ENCODE measurements at places on chromosomes 3 and 15. TPM values are rescaled to one million over a fixed set of nuclear protein-coding genes. Genes with fewer than 3 reads are reported as not detected.

Gene BFSP2
- total RNA-seq: not detected

DNA sequence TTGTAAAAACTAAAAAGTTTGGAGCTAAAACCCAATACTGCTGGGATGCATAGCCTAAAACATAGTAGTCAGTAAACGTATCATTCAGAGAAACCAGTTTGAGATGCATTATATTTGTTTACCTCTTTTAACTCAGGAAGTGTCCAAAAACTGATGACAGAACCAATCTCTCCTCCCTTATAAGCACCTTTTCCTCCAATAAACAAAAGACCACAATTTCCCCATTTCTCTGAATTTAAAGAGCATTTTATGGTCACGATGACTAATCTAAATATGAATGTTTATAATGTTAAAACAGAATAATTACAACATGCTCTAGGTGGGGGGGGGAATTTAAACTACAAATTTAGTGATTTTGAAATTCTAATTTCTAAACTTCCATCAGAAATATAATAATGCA is 58.5 kb downstream of the CEP63 start:
- no peak for DNase-seq

DNA sequence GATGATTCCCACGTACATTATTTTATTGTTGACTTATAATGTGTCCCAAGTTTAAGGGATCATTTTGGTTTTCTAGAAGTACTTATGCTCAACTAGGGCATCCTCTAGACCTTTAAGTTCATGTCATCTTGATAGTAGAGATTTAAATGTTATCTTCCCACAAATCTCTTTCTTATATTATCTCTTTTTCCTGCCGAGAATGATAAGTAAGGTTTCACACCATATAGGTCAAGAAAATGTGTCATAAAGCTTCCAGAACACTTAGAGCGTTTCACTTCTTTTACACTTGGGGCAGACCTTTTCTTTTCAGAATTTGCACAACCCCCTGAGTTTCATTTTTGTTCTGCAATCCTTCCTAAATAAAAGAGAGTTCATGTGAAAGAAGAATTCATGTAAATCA is 142.0 kb upstream of the CBLB start:
- no peak for DNase-seq

GRCh38 chr3:9703240-9703639 is 393 bp upstream of the CPNE9 start:
- no peak for DNase-seq

- no peak for DNase-seq
These were observed 47.6 kb downstream of the EFHB start for GRCh38 chr3:19886404-19886803.

Gene RHCG
- not detected for total RNA-seq

DNA sequence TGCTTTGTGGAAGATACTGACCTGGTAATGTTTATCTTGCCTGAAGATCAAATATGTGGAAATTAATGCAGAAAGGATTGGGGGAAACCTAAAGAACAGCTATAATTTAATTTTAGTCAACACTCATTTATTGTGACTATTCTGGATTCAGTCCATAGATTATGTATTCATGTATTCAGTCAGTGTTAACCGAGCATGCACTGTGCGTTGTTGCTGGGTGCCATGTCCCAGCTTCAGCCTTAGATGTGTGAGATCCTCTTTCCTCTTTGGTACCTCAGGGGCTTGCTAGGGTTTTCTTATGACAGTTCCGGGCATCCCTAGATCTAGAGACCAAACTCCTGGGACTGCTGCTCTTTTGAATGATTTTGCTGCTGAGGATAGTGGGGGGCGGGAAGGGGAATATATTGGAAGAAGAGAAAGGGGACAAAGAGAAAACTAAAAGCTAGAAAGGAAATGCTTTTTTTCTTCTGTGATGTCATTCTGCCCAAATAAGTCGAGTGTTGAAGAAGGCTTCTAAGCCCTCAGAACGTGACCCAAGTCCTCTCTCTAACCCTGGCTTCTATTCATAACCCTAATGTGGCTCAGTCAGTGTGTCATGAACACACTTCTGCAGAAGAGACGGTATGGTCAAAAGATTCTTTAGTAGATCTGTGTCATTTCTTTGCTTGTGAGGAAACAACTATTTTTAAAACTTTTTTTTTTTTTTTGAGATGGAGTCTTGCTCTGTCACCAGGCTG is 33.5 kb downstream of the STARD9 start:
- DNase-seq: no peak

DNA sequence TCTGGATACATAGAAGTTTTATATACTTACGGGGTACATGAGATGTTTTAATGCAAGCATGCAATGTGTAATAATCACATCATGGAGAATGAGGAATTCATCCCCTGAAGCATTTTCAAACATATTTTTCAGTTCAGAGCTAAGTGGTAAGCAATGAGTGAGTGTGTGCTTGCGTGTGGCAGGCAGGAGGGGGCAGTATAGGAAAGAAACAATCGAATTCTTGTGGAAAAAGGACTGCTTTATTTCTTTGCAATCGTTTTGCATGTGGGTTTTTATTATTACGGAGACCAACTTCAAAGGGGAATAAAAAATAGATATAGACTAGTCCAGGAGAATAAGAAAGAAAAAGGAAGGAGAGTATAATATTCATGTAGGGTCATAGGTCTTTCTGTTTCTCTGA is 271.6 kb downstream of the CHL1 start:
- no peak for DNase-seq

GRCh38 chr3:131353986-131354385 is 27.6 kb upstream of the NUDT16 start:
- DNase-seq: no peak

Gene CYP11A1
- 0.55 TPM for total RNA-seq

GRCh38 chr3:72344236-72344635 is 504.0 kb downstream of the SHQ1 start:
- no peak for DNase-seq

- DNase-seq: no peak
These were observed 185.1 kb upstream of the SNTN start for GRCh38 chr3:63467392-63467791.

DNA sequence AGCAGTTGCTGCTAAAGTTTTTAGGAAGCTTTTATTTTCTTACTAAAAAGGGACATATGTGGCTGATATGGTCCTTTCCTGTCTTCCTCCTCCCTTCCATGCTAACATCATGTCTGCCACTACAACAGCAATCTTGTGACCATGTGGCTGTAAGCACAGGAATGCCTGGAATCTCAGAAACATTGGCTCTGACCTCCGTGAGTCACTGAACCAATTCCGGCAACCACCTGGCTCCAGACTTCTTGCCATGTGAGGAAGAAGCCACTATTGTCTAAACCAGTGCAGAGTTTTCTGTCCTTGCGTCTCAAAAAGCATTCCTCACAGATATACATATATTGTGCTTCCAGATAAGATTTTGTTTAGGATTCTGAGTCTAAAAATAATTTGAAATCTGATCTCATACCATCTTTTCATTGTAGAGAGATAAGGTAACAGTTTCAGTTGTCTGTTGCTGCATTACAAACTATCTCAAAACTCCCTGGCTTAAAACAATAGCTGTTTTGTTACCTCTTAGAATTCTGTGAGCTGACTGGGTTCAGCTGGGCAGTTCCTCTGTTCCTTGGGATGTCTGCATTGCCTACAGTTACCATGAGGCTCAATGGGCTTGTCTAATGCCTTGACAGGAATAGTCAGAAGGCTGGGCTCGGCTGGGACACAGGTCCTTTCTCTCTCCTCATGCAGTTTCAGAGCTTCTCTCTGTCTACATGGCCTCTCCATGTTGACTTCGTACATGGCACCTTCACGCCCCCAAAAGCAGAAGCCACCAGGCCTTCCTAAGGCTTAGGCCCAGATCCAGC is 77.3 kb upstream of the MAGI1 start:
- peak; percentile 40 for DNase-seq

- DNase-seq: no peak
These were observed 31.1 kb downstream of the TPM1 start for GRCh38 chr15:63073497-63074172.

DNA sequence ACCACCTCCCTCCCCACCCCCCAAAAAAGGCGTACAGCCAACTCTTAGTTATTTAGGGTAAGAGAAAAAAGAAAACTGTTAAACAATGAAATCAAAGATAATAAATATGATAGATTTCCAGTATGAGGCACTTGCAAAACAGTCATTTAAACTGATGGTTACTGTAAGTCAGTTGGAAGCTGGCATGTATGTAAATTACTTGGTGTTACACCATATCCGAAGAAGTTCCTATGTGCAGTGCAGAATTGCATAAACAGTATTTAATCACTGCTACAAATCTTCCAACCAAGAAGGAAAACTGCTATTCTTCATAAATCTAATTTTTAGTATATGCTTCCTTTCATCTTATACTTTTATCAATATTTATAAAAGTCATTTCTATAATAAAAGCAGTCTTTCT is 62.0 kb downstream of the LEO1 start:
- DNase-seq: no peak

DNA sequence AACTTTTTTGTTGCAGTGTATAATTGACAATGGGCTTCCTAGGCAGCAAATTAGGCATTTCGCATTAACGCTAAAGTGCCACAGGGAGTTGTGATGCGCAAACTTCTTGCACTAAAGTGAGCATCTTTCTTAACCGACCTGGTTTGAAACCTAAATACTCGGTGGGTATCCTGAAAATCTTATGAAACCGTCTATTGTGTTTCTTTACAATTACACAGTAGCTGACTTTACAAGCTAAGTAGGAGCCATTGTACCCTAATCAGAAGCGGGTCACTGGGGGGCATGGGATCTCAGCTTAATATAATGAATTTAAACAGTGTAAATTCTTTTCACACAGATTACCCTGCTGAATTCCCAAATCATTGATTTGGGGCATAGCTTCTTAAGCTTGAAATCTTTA is 328.0 kb downstream of the KCNH8 start:
- DNase-seq: no peak

DNA sequence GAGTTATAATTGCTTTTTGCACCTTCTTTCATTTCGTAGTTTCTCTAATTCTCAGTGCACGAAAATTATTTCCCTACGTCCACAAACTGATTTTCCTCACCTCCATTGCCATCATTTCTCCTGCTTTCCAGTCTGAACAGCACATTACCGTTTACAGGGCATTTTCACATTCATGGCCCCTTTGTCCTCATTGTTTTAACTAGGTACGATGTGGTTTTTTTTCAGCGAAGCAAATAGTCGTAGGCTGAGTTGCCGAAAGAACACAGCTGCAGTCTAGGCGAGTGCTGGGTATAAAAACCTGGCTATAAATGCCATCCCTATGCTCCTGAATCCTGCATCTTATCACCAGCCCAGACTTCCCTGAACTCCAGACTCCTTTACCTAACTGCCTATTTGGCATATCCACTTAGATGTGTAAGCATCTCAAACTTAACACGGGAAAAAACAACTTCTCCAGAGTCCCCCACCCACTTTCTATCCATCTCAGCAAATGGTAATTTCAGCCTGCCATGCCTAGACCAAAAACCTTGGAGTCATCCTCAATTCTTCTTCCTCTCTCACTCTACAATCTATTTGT is 691 bp upstream of the FSIP1 start:
- no peak for DNase-seq
